ENCODE measurements at places on chromosomes 3 and 15.

GRCh38 chr15:71116366-71116765, 1.1 kb downstream of the THSD4 start:
- no peak for DNase-seq
- peaks cover 16% of the 10 kb centered on the region for H3K4me1 ChIP-seq

DNA sequence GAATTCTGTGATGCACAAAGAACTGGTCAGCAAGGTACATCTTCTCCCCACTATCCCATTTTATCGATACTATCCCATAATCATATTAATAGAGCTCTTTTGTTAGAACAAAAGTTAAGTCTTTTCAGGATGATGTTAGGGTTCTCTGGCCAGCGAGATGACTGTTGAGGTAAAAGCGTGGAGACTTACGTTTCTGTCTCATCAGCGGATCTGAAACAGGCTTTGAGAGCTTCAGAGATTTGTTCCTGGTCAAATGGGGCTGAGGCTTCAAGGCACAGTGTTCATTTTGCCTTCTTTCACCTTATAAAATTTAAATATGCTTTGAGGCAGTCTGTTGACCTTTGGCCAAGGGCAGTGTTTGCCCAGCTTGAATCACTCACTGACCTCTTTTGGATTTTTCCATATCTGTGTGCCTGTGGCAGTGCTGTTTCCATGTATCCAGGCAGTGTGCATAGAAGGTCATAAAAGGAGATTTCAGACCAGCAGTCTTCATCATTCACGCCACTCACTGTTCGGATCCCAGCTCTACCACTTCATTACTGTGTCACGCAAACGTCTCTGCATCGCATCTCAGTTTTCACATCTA, 3.1 kb downstream of the ADAMTSL3 start:
- no peak for DNase-seq
- H3K4me3 ChIP-seq, result no peak overlapping the region
- H3K36me3 ChIP-seq, result no peaks in the 10 kb centered on the region
- H3K27ac ChIP-seq, result no peak overlapping the region
- no peaks in the 10 kb centered on the region for H3K4me1 ChIP-seq

DNA sequence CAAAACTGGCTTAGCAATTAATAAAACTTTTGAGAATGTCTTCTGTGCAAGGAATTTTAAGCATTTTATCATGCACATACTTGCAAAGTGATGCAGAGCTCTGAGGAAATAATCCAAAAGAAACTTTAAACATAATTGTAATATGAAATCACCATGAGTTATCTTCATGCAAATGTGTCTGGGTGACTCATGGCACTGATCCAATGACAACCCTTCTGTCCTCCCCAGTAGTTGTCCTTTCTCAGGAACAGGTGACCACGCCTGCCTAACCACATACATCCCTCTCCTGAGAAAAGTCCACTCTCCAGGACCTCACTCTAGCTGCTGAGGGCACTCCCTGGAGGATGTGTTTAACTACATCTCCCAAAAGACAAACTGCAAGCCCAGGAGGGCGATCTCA, 530.6 kb upstream of the IL12A start:
- no peak for DNase-seq
- no peaks in the 10 kb centered on the region for H3K27me3 ChIP-seq
- no peak overlapping the region for H3K27ac ChIP-seq

DNA sequence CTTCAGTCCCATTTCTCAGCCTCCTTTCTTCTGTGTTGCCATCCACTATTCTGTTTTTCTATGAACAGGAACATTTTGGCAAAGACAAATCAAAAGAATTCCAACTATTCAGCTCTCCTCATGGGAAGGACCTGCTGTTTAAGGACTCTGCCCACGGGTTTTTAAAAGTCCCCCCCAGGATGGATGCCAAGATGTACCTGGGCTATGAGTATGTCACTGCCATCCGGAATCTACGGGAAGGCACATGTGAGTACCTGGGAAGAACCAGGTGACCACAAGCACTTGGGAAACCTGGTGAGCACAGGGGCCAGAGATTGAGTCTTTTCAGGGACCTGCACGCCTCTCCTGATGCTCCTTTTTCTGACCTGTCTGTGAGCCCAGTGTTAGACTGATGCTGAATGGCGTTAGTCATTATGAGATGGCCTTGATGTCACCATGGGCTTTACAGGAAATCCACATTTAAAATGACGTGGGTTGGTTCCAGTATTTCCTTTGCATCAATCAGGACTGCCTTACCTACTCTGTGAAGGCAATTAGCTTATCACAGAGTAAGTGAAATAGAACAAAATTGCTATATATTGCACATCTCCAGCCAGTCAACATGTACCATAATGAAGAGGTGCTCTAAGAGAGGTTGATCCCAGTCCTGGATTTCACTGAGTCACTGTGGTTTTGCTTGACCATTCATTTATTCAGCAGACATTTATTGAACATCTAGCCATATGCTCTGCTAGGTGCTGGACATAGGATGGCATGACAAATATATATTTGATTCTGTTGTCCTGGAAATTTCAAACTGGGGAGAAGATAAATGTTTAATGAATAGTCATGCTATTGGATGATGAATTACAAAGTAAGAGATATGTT, 11.7 kb downstream of the TF start:
- H3K36me3 ChIP-seq, result no peaks in the 10 kb centered on the region
- DNase-seq, result no peak
- no peaks in the 10 kb centered on the region for H3K4me1 ChIP-seq
- H3K27me3 ChIP-seq, result peaks cover 17% of the 10 kb centered on the region
- no peak overlapping the region for H3K4me3 ChIP-seq

DNA sequence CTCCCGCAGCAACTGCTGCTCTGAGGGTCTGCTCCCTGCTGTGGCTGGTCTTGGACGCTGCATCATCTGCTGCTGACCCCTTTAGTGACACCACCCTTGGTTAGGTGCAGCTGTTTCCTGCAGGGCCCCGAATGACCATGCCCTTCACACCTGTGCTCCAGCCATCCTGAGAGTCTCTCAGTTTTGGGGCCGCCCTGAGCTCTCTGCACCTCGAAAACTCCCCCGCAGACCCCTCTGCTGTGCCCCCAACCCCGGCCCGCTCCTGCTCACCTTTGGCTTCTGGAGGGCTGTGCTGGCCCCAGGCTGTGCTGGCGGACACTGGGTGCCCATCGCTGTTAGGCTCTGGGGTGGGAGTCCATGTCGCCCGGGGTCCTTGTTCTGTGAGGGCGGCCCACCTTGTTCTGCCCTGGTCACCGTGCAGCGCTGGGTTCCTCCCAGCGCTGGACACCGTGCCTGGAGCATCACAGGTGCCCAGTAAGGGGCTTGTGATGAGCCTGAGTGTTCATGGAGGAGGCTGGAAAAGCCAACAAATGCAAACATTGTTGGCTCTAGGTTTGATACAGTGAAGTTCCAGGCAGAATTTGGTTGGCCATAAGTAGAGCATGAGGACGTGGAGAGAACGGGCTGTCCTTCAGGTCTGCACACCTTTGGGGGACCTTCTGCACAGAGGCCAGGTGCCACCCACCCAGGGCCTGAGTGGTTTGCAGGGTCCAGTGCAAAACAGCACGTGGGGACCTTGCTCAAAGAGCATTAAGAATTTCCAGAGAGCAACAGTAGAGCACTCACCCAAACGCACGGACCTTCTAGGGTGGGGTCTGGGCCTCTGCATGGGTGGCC, 12.3 kb downstream of the ABTB1 start:
- H3K4me1 ChIP-seq, result peaks cover 10% of the 10 kb centered on the region
- no peaks in the 10 kb centered on the region for H3K36me3 ChIP-seq
- no peaks in the 10 kb centered on the region for H3K27me3 ChIP-seq
- DNase-seq, result no peak
- no peak overlapping the region for H3K27ac ChIP-seq

DNA sequence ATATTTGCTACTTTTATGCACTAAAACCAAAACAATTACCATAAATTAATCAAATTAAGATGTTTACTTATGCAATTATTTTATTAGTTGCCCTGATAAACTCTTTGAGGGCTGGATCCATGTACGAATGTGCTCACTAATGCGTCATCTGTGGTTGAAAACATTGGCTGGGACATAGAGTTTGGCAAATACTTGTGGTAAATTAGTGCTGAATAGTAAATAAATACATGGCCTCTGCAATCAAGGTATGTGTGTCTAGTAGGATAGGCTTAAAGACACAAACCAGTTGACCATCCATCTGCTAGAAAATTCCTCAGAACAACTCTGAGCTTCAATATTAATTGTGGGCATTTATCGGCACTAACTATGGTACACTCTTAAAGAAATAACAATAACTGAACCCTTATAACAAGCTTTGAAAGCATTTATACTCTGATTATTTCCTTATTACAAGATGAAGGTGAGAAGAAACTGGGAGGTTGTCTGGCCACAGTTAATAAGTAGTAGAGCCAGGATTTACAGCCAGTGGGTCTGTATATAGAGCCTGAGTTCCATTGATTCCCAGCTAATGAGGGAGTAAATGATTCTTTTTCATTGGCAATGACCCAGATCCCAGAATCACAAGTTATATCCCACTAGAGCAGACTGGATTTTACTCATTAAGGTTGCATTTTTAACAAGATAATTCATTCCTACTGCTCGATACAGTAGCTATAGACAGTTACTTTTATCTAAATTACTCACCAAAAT, 169.5 kb upstream of the CNTN6 start:
- no peaks in the 10 kb centered on the region for H3K36me3 ChIP-seq
- H3K27ac ChIP-seq, result no peak overlapping the region
- no peak overlapping the region for H3K4me3 ChIP-seq
- no peaks in the 10 kb centered on the region for H3K27me3 ChIP-seq
- no peaks in the 10 kb centered on the region for H3K4me1 ChIP-seq

- no peaks in the 10 kb centered on the region for H3K27me3 ChIP-seq
- no peak overlapping the region for H3K27ac ChIP-seq
- no peaks in the 10 kb centered on the region for H3K4me1 ChIP-seq
Measured at GRCh38 chr3:110378481-110378880, 693.1 kb upstream of the NECTIN3 start.

GRCh38 chr15:69314736-69315135, 16.0 kb downstream of the PAQR5 start:
- H3K4me1 ChIP-seq, result peaks cover 3% of the 10 kb centered on the region
- no peak for DNase-seq
- H3K4me3 ChIP-seq, result no peak overlapping the region
- no peaks in the 10 kb centered on the region for H3K36me3 ChIP-seq
- H3K27ac ChIP-seq, result no peak overlapping the region
- H3K27me3 ChIP-seq, result peaks cover 12% of the 10 kb centered on the region

- no peaks in the 10 kb centered on the region for H3K36me3 ChIP-seq
- no peak overlapping the region for H3K4me3 ChIP-seq
- no peak for DNase-seq
- no peaks in the 10 kb centered on the region for H3K4me1 ChIP-seq
- no peaks in the 10 kb centered on the region for H3K27me3 ChIP-seq
Measured at GRCh38 chr3:189908646-189909045, 212.1 kb downstream of the P3H2 start.

- H3K27me3 ChIP-seq, result no peaks in the 10 kb centered on the region
- no peak overlapping the region for H3K4me3 ChIP-seq
- H3K36me3 ChIP-seq, result peaks cover 74% of the 10 kb centered on the region
- DNase-seq, result no peak
Measured at GRCh38 chr3:37402351-37402750, 228.0 kb upstream of the LRRFIP2 start.

GRCh38 chr3:172065527-172065926, 26.1 kb downstream of the FNDC3B start:
- H3K27ac ChIP-seq, result no peak overlapping the region
- peaks cover 13% of the 10 kb centered on the region for H3K4me1 ChIP-seq
- H3K36me3 ChIP-seq, result peaks cover 11% of the 10 kb centered on the region
- peaks cover 32% of the 10 kb centered on the region for H3K27me3 ChIP-seq
- no peak overlapping the region for H3K4me3 ChIP-seq
- no peak for DNase-seq

- peaks cover 54% of the 10 kb centered on the region for H3K4me1 ChIP-seq
- no peak for DNase-seq
- H3K27me3 ChIP-seq, result no peaks in the 10 kb centered on the region
- H3K36me3 ChIP-seq, result peaks cover 29% of the 10 kb centered on the region
- peak overlapping the region; percentile 87 for H3K4me3 ChIP-seq
Measured at GRCh38 chr15:90000186-90001001, 730 bp upstream of the ZNF710 start.

- peaks cover 19% of the 10 kb centered on the region for H3K4me1 ChIP-seq
- H3K27ac ChIP-seq, result peak overlapping the region; percentile 65
- H3K4me3 ChIP-seq, result peak overlapping the region; percentile 91
- no peaks in the 10 kb centered on the region for H3K36me3 ChIP-seq
- peaks cover 31% of the 10 kb centered on the region for H3K27me3 ChIP-seq
- DNase-seq, result no peak
Measured at GRCh38 chr15:63048776-63049665, 6.5 kb downstream of the TPM1 start.

GRCh38 chr15:64847448-64847847, 5.7 kb downstream of the PLEKHO2 start:
- H3K36me3 ChIP-seq, result peaks cover 49% of the 10 kb centered on the region
- peaks cover 56% of the 10 kb centered on the region for H3K4me1 ChIP-seq
- H3K27ac ChIP-seq, result peak overlapping the region; percentile 56
- H3K4me3 ChIP-seq, result no peak overlapping the region

DNA sequence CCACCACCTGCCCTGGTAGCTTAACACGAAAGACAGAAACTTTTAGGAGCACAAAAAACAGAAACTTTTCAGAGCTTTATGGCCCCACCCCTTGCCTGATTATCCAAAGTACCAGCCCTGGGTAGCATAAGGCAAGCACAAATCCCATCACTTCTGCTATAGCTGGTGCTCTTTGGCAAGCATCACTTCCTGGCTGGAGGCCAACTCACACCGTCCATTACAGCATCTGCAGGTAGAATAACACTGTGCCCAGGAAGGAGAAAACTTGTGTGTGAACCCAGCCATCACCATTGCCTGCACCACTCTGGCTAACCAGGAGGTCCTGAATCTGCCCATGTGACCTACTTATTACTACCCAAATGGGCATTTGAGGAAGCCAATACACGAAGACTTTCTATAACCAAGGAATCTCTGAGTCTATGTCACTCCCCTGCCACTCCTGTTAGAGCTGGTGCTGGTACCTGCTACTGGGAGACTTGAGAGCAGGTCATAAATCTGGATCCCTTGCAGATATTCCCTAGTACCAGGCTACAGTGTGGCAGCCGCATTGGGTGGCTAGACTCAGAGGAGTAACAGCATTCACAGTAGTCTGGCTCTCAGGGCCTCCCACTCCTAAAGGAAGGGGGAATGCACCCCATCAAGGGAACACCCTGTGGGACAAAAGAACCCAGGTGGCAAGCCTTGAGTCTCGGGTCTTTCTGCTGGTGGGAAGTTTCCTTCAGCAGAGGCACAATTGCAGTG, 73.3 kb upstream of the AKAP13 start:
- no peak overlapping the region for H3K4me3 ChIP-seq
- DNase-seq, result no peak
- peak overlapping the region; percentile 83 for H3K27ac ChIP-seq
- H3K36me3 ChIP-seq, result no peaks in the 10 kb centered on the region

Data from stimulated activated naive B cell treated with anti-CD40 and anti-IgM and Interleukin-4, amounts not matched to agents 10 μg/mL and 1 μg/mL and 100 μg/mL, for 72 hours (primary cell).